CD4-positive, alpha-beta T cell treated with Interleukin-10 for 1 hour (primary cell): ENCODE measurements at places on chromosomes 4 and X.

DNA sequence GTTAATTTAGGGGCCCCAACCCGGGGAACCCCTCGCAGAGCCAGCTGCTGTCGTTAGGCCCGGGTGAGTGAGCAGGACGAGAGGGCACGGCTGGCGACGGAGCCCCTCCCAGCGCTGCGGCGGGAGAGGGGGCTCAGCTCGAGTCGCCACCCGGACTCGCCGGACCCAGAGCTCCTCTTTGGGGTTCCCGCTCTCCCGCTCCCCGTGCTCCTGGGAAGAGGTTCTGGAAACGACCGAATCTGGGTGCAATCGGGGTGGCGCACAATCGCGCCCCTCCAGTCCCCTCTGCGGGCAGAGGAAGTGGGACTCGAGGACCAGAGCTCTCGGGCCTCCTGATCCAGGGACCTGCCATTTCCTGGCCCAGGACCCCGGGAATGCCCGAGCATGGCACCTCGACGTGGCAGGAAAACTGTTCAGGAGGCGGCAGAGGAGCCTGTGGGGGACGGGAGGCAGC is 37.3 kb upstream of the ARAF start:
- DNase-seq = no peak

DNA sequence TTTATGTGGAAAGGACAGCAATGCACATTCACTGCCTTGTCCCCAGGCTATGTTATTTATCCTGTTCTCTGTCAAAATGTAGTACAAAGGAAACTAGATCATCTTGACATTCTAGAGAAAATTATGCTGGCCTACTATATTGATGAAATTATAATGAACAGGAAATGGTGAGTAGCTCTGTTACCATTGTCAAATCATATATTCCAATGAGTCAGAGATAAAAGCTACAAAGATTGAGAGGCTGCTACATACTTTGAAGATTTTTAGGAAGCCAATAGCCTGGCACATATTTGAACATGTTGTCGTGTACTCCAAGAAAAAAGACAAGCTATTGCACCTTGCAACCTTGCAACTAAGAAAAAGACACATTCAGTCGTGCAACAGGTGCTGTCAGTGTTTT is 52.7 kb upstream of the TET2 start:
- no peak for DNase-seq

DNA sequence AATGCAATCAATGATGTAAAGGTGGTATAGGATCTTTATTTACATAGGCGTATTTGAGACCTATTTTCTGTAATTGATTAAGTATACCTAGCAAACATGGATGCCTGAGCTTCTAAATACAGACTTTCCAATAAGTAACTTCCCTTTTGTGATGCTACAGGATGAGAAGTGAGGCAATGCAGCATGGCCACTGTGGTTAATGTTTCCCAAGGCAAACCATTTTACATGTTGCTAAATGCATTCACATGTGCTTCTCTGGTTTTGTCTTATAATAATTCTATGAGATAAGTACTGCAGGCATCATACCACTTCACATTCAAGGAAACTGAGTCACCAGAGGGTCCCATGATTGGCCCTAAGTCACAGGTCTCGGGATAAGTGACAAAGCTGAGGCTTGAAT is 35.7 kb upstream of the NKX3-2 start:
- no peak for DNase-seq

GRCh38 chr4:108626056-108626455 is 5.7 kb downstream of the RPL34 start:
- no peak for DNase-seq
